ENCODE measurements at places on chromosomes 1 and 21.
A peak's percentile ranks its signal among the peaks of the same experiment; 100 is the strongest.

DNA sequence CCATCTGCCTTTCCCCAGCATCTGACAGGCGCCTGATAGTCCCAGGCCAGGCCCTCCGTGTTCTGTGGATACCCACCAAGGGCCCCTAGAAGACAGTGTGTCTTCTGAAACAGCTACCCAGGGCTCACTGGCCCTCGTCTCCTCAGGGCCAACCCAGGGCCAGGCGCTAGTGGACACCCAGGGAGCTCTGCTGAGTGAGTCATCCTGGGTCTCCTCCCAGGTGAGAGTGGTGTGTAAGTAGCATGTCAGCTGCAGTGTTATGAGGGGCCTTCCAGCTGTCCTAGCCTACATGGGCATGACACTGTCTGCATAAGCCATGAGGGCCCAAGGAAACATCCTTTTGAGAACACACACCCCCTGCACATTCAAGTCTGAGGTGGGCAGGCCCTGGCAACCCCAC lies 36.7 kb downstream of the CHD5 start:
- no peak for DNase-seq

- DNase-seq, result peak; percentile 84
Observed at GRCh38 chr1:30754684-30755171, 2.8 kb downstream of the LAPTM5 start.

- DNase-seq, result no peak
Observed at GRCh38 chr1:175597969-175598765, 145.2 kb downstream of the TNR start.

DNA sequence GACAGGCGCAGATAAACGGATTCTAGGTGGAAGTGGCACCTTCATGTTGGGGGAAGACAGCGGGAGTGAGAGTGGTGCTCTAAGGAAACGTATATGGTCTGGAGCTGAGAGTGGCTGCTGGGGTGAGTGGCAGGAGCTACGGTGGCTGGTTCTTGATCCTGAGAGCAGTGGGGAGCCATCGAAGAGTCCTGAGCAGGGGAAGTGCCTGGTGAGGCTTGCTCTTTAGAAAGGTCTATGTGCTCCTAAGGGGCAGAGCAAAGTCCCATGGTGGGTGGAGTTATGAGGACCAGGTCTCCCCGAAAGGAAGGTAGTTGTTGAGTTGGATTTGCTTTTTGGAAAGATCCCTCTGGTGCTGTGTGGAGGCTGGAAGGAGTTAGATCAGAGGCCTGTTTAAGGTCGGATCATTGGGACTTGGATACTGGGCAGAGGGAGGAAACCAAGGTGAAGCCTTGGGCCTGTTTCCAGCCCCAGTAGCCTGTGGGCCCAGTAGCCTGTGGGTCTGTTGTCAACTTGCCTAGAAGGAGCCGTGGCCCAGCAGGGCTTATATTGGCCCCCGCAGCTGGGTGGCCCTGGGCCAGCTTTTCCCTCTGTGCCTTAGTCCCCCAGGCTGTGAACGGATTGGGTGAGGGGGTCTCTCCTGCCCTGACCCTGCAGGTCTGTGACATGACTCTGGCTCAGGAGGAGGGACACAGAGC lies 33.0 kb downstream of the ACOT11 start:
- no peak for DNase-seq

DNA sequence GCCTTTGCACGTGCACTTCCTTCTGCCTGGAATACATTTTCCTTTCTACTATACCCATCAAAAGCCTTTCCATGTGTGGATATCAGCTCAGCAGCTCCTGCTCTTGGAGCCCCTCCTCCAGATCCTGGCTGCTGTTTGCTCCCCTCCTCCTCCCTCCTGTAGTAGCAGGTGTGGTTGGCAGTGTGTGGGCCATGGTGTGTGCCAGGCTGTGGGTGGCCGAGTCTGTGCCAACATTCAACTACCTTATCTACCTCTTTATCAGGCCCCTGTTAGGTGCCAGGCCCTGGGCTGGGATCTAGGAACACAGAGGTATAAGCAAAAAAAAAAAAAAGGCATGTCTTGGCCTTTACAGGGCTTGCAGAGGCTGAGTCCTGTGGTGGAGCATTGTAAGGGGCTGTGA lies 180.6 kb upstream of the JUN start:
- no peak for DNase-seq

DNA sequence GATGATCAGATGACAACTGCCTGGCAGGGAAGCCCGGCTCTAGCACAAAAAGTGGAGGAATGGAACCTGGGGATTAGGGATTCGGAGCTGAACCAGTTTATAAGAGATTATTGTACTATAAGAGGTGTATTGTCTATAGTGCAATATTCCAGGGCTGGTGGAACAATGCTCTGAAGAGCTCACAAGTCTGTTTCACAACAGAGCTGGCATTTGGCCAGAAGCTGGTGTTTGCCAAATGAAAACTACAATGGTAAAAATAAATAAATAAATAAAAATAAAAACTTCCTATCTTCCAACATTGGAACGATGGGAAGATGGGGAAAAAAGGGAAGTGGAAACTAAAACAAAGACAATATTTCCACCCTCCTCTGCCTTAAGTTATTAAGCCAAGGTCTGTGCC lies 73.5 kb downstream of the CHODL start:
- DNase-seq, result no peak

DNA sequence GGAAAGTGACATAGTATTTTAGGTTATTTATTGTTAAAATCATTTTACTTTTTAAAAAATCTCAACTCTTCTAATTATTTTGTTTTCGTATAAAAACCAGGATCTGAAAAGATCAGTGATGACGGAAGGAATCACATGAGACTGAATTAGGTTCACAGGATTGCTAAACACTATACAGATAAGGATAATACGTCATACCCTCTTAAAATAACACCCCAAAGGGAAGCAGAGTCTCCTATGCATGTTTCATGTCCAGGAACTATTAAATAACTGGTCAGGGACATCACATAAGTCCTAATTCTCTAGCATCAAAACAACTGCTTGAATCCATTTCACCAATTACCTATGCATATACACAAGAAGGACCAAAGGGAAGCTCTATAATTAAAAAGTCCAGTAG lies 84.9 kb downstream of the FOXJ3 start:
- no peak for DNase-seq

DNA sequence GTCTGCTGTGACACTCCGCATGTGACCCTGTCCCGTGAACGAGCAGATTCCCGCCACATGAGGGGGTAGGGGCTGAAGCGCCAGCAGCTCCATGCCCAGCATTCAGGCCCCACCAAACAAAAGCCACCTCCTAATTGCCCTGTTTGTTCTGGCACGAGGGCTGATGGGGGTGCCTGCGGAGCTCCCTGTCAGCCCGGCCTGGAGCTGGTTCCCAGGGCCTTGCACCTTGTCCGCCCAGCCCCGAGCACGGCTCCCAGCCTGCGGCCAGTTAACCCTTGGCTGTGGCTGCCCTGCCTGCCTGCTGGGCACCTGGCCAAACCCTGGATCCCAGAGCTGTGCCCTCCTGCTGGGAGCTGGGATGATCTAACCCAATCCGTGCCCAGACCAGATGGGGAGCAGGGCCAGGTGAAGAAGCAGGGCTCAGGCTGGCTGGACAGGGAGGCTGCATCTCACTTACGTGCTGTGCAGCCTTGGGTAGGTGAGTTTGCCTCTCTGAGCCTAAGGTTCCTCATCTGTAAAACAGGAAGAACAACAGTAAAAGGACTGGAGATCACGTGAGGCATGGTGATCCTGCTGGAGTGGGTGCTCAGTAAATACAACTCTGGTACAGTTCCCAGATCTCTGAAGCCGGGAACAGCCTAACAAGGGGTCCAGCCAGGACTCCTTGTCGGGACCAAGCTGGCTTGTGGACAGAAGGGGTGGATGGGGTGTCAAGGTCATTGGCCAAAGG lies 110.9 kb upstream of the IFFO2 start:
- no peak for DNase-seq

DNA sequence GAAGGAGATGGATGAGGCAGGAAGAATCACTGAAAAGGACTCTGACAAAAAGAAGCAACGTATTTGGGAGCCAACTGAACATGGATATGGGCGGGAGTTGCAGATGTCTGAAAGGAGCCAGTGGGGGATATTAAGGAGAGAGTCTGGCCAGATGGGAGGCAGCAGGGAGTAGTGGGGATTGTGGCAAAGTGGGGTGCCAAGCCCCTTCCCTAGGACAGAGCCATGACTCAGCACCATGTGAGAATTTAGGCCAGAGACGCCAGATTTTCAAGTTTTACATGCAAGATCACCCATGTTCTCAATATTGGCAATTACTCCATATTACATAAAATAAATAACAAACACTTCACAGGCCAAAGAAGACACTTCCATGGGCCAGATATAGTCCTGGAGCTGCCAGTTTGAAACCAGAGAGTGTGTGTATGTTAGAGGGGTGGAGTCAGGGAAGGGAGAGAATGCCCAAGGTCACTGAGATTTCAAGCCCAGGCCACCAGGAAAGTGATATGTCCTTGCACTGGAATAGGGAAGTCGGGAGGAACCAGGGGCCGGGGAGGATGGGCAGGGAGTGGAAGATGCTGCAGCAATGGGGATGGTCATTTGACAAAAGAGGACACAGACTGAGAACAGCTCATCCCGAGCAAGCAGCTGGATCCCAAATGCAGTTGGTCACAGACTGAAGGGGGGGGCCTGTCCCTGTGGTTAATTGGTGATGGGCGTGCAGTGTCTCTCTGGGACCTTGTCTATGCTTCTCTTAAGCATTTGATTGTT lies 23.5 kb downstream of the TMEM51 start:
- no peak for DNase-seq

DNA sequence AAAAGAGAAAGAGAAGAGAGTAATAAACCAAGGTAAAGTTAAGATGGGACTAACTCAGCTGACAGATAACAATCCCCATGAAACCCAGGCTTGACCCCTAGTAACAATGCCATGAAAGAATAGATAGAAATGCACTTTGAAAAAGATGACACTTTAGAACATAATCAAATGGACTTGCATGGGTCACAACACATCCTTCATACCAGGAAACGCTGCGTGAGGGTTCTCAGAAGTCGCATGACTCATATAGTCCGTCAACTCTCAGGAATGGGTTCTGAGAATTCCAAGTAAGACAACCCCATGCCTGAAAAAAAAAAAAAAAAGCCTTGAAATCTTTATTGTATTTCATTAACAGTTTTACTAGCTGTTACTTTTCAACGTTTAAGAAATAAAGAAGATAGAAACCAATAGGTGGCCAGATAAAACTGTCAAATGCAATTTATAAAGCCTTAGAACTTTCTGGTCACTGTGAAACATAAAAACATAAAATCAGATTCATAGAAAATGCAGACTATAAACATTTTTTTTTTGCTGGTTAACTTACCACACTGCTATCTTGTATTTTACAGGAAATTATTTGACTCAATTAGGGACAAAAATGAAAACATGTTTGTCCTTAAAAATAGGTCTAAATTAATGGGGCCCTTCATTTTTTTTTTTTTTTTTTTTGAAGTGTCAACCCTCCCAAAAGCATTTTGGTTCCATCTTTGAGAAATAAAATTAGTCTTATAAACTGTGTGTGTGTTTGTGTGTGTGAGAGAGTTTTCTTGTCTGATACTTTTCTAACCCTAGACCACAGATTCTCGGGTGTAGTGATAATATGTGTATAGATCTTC lies 202.1 kb downstream of the NCAM2 start:
- no peak for DNase-seq

- DNase-seq, result no peak
Observed at GRCh38 chr1:170241266-170241851, 95.6 kb downstream of the NTMT2 start.

- DNase-seq, result no peak
Observed at GRCh38 chr1:208131621-208132286, 112.4 kb downstream of the PLXNA2 start.

- DNase-seq, result no peak
Observed at GRCh38 chr1:167821969-167822685, 91.8 kb downstream of the ADCY10 start.

DNA sequence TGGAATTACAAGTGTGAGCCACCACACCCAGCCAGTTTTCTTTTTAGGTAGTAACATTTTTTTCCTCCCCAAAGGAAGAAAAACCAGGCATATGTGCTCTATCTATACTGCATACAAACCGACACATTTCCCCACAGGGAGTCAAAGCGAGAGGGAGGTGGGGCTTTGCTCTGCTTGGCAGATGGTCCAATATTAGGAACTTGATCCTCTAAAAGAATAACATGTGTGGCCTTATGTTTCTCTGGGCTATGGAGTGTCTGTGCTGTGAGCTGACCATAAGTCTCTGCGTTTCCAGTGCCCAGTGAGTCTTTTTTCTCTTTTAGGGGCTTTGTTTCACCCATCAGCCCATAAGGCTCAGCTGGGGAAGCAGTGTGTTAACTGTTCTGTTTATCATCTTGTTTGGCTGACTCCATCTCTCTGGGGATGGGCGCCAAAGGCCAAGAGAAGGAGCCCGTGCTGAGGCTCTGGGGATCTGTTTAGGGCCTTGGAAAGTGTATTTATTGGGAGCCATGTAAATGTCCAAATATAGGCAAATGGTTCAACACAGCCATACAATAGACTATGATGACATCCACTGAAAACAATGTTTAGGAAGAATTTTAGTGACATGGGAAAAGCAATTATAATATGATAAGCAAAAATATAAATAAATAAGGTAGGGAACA lies 20.2 kb downstream of the LMOD1 start:
- no peak for DNase-seq

GRCh38 chr1:92445865-92446264 lies 40.9 kb downstream of the GFI1 start:
- DNase-seq, result no peak

DNA sequence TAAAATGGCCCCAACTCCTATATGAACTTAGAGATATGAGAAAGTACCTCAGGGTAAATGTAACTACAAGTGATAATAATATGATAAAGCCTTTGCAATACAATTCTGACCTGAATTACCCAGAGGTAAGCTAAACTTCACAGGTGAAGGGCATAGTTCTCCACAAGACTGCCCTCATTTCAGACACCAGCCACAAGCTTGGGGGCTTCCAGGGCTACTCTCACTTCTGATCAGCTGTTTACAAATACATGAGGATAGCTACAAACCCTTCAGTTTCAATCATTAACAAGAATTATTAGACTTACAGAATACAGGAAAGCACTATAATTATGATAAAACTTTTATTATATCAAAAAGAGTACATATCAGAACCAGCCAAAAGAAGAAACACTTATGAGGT lies 18.7 kb upstream of the DPH5 start:
- no peak for DNase-seq

DNA sequence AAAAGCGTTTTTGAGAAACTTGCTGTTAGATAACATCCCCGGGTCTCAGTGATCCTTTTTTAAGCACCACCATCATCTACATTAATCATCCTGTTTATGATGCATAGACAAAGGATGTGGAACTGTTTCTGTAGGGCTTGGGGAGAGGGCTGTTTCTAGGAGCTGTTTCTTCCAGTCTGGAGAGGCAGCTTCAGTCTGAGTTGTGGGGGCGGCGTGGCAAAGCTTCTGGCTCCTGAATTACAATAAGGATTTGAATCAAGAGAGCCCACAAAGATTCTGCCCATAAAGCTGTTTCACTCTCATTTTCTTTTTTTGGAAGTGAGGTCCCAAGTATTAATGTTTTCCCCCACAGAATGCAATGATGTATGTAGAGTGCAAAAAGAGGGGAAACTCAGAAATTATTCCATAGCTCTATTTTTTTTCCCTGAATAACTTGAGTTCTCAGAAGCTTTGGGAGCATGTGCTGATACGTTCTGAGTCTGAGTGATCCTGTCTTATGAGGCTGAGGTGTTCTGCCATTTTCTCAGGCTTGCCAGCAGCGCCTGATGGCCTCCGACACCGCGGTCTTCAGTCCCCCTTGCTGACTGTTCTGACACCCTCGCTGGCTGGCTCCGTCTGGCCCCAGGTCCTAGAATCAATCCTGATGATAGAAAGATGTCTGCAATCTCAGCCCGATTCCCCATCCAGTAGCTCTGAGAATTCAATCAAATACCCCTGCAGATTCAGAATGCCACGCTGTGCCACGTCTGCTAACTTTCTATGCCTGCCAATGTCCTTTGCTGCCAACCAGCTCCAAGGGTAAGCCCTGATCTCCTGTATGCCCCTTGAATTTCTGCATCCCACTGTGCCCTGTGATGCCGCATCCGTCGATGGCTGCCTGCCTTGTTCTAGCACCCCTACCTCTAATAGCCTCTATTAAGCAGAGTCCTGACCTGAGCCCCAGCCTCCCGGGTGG lies 92.4 kb upstream of the AKT3 start:
- DNase-seq, result no peak

Measured in germinal center (tissue), 1 donor.